Muscle of leg (tissue), 16 donors: ENCODE measurements at places on chromosomes 7 and 10. TPM values are rescaled to one million over a fixed set of nuclear protein-coding genes. Genes with fewer than 3 reads are reported as not detected.

The OPALIN gene
- polyA plus RNA-seq: not detected

GRCh38 chr7:47325337-47325736 lies 256.6 kb downstream of the TNS3 start:
- DNase-seq: no peak

The DOCK4 gene
- polyA plus RNA-seq: 10.0 TPM

DNA sequence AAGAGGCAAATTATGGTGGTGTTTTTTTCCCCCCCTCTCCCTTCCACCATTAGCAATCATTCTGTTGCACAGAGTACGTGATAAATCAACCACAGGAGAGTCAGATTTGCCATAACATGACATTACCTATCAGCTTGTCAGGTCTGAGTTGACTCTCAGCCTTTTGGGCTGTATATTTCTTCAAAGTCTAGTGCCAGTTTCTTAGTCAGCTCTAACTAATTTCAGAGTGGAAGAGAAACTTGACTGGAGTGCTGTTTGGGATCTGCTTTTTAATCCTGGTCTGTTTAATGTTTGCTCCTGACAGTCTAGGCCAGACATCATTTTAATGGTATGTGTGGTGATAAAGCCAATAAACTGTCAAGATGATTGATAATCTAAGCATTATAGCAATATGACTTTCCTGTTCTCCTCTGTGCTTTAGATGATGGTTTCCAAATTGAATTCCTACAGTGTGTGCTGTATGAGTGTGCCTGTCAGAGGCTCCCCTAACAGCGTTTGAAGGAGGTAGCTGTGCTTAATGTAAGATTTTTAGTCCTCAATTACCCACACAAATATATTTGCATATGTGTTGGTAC lies 76.9 kb downstream of the LRMDA start:
- peak; percentile 85 for DNase-seq

The WIPF3 gene
- 23.3 TPM for polyA plus RNA-seq

DNA sequence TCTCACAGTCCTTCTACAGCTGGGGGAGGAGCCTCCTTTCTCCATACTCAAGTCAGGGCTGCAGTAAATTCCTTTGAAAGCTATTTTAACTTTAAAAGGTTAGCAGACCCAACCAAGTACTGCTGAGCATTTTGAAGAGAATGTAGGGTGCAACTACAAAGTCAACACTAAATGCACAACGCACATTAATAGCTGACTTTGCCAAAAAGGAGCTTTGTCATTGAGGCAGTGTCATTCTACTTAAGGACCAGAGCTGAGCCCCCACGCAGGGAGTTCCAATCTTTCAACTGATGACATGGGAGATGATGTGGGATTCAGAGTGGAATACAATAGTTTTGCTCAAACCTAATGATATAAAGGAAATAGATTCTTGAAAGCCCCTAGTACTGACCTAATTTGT lies 20.3 kb downstream of the TECTB start:
- DNase-seq: no peak

The RAPGEF5 gene
- polyA plus RNA-seq: 11.7 TPM

- no peak for DNase-seq
These were observed 15.2 kb downstream of the ANLN start for GRCh38 chr7:36404639-36405408.
